ENCODE measurements at places on chromosomes 3 and 15.

DNA sequence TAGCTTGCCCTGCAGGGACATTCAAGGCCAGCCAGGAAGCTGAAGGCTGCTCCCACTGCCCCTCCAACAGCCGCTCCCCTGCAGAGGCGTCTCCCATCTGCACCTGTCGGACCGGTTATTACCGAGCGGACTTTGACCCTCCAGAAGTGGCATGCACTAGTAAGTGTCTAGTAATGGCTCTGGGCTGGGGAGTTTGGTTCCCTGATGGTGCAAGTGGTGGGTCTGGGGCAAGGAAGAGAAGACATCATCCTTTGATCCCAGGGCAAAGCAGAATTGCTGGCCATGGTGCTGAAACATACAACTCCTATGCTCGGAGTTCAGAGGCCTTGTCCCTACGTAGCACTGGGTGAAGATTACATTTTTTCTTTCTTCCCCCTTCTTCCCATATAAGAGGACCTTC is 311.4 kb downstream of the EPHB1 start:
- DNase-seq = no peak

- no peak for DNase-seq
Measured at GRCh38 chr3:125214738-125215137, 2.2 kb upstream of the SLC12A8 start.

DNA sequence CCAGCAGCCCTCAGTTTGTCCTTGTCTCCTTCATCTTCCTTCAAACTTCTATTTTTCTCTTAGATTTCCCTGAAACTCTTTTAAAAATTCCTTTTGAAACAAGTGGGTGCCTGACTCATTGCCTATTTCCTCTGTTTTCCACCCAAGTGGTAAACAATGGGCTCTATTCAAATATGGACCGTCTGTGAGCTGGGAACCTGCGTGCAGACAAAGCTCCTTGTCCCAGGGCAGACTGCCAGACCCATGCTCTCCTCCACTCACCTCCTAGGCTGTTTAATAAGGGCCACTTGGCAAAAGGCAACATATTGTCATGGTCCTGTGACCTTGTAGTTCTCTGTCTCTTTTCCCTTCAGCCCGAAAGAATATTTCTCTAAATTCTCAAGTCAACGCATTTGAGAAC is 332.7 kb upstream of the THBS1 start:
- no peak for DNase-seq

DNA sequence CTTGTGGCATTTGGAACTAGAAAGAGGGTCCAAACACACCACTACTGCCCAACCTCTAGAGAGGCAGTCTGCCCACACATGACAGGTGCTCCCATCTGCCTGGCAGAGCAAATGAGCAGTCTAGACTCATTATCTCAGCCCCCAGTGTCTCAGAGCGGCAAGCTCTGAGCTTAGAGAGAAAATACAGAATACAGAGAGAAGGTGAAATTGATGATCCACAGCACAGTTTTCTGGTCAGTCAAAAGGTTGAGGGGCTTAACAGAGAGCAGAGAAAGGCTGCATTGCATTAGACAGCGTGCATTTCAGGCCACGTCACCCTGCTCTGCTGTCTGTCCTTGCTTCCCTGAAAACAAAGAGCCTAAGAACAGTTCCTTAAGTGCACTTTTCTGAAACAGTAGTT is 135.1 kb downstream of the KCNMB2 start:
- peak; percentile 46 for DNase-seq

GRCh38 chr3:78116874-78117273 is 1077.0 kb downstream of the ROBO2 start:
- DNase-seq = no peak

GRCh38 chr3:43071313-43071893 is 34.5 kb downstream of the POMGNT2 start:
- no peak for DNase-seq

DNA sequence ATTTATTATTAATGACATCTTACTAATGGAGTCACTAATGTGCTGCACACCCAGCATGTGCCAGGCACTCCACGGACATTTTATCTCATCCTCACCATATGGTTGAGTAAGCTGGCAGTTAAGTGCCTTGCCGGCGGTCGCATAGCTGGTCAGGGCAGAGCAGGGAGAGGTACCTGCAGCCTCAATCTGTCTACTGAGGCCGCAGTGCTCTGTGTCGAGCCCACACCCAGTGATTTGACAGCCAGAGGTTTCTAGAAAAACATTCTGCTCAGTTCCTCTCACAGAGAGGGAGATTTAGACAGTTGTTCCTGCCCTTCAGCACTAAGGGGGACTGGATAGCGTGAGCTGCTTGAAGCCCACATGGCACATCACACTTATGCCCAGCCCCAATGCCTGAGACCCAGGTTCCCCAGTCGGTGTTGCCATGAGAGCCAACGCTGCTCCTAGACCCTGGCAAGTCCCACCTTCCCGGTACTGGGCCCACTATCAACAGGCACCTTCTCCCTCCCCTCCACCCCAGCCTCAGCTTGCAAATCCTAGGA is 2.6 kb downstream of the LIPC start:
- peak; percentile 32 for DNase-seq

- DNase-seq = no peak
Measured at GRCh38 chr15:78540871-78541743, 863 bp downstream of the PSMA4 start.

DNA sequence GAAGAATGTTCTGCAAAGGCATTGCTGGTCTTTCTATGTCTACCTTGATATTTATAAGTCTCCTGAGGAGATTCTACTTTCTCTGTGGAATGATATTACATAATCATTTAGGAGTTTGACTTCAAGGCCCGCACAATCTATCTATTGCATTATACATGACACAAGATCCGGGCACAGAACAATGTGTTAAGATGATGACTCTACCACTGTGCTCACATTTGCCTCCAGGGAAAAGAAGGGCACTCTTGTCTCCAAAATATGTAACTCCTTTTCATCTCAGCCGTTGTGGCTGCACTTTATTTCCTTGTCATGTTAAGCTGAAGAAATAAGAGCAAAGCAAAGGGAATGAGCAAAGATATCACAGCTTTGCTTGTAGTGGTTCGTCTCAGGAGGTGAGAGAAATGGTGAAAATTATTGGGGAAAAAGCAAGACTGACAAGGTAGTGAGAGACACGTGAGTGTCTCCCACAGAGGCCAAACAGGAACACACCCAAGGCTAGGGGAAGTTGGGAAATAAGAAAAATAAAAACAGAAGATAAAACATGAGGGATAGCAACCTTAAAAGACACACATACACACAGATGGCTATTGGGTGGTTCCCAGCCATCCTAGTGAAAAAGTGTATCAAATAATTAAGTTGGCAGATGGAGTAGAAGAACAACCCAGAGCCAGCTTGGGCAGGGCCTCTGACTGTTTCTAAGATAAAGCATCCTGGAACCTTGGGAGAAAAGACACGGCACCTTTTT is 184.3 kb downstream of the P3H2 start:
- peak; percentile 82 for DNase-seq

DNA sequence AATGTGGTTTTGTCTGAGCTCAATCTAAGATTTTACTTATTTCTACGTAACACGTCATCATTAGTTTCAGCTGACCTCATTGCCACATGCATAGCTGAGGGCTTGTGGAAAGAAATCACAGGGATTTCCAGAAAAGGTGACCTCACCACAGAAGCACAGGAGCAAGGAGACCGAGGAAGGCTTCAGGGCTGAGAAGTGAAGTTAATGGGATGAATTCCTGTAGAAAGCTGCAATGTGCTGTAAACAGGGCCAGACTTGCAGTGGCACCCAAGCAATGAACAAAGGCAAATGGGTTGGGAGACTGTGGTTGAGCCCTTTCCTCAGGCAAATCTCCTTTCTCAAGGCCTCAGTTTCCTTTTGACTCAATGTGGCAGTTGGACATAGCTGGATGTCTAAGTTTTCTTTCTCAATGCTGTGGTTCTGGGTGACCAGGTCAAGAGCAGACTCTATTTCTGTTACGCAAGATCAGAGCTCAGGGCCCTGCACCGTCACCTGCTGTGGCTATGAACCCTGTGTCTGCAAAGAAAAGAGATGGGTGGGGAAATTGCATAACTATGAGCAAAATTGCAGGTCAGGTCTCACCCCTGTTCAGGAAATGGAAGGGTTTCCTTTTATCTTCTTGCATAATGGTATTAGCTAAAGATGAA is 252.2 kb upstream of the TBL1XR1 start:
- no peak for DNase-seq

- DNase-seq = no peak
Measured at GRCh38 chr3:73766599-73767381, 142.0 kb upstream of the PDZRN3 start.

DNA sequence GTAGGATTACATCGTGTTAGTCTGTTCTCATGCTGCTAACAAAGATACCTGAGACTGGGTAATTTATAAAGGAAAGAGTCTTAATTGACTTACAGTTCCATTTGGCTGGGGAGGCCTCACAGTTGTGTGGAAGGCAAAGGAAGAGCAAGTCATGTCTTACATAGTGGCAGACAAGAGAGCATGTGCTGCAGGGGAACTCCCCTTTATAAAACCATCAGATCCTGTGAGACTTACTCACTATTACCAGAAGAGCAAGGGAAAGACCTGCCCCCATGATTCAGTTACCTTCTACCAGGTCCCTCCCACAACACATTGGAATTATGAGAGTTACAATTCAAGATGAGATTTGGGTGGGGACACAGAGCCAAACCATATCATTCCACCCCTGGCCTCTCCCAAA is 3.4 kb downstream of the SLC25A26 start:
- DNase-seq = no peak

GRCh38 chr3:142650001-142650693 is 54.0 kb downstream of the PLS1 start:
- DNase-seq = no peak

DNA sequence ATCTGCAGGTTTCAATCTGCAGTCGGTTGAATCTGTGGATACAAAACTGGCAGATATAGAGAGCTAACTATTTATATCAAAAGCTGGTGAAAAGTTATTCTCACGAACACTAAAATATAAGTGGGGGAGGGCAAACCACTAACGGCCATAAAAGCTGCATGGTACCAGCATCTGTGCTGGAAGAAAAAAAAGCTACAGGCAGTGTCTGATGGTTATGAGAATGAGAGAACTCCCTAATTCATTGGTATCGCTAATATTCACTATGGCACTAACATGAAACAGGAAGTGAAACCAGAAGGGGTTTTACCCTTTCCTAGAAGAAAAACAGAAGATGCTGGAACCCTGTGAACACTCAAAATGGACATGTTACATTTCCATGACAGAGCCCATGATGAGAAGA is 15.9 kb downstream of the CEP70 start:
- no peak for DNase-seq

GRCh38 chr15:98609144-98609852 is 39.0 kb upstream of the IGF1R start:
- no peak for DNase-seq

DNA sequence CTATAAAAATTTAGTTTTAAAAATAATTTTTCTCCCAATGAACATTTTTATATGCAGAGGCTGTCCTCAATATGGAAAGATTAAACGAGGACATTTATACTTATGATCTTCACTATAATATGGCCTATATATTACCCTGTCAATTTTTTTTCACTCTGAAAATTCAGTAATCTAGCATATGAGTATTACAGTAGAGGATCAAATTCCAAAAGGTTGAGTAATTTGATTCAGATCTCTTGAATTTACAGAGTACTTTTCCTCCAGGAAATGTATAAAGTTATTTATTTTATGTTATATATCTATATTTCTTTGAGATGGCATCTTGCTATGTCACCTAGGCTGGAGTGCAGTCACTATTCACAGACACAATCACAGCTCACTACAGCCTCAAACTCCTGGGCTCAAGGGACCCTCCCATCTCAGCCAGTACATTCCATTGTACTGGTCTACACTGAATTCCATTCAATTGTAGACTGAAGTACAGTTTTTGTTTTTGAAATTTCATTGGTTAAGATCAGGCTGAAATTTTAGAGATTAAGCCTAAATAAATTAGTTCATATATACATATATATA is 16.3 kb upstream of the TRPM7 start:
- no peak for DNase-seq

- no peak for DNase-seq
Measured at GRCh38 chr15:96625256-96625655, 294.8 kb downstream of the NR2F2 start.

- no peak for DNase-seq
Measured at GRCh38 chr15:32887090-32887489, 169.3 kb downstream of the GREM1 start.

Measured in NCI-H2171 treated with DMSO at 0.1 percent for 48 hours (cell line).